Activated naive CD4-positive, alpha-beta T cell treated with anti-CD3 and anti-CD28 coated beads, Interleukin-2, amount 10 ng/mL, durations not matched to agents 5 hours and 36 hours (primary cell): ENCODE measurements at places on chromosomes 7 and 10. TPM values are rescaled to one million over a fixed set of nuclear protein-coding genes. Genes with fewer than 3 reads are reported as not detected.

Gene SMURF1
- total RNA-seq = 11.3 TPM

Gene RELN
- not detected for total RNA-seq

Gene WBP1L
- total RNA-seq = 28.1 TPM

Gene NAT16
- not detected for total RNA-seq

Gene TSPAN33
- total RNA-seq = 1.4 TPM

Gene ANKRD2
- not detected for total RNA-seq

Gene CYP3A4
- total RNA-seq = not detected

Gene SLC16A12
- not detected for total RNA-seq

Gene ATOH7
- total RNA-seq = not detected

Gene C10orf105
- 0.50 TPM for total RNA-seq

Gene MAGI2
- 0.05 TPM for total RNA-seq
